NCI-H1105 (cell line): ENCODE measurements at places on chromosomes 16 and 17.

- DNase-seq = no peak
These were observed 19.2 kb downstream of the ARHGAP27 start for GRCh38 chr17:45413498-45413923.

GRCh38 chr17:74478420-74479100 is 12.1 kb downstream of the CD300A start:
- no peak for DNase-seq

DNA sequence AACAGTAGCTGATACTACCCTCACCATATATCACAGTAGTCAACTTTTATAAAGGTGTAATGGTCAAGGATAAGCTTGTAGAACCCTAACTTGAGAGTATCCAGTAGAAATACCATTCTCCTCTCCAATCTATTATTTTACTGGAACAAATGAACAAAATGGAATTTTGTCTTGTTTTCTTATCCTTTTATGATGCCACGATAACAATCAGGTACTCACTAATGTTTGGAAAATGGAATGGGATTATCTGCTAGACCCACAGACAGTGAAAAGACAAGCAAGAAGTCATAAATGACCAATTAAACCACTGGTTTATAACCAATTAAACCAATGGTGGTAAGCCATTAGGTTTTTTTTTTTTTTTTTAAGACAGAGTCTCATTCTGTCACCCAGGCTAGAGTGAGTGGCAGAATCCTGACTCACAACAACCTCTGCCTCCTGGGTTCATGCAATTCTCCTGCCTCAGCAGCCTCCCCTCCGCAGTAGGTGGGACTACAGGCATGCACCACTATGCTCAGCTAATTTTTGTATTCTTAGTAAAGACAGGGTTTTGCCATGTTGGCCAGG is 10.4 kb downstream of the GPATCH8 start:
- no peak for DNase-seq

DNA sequence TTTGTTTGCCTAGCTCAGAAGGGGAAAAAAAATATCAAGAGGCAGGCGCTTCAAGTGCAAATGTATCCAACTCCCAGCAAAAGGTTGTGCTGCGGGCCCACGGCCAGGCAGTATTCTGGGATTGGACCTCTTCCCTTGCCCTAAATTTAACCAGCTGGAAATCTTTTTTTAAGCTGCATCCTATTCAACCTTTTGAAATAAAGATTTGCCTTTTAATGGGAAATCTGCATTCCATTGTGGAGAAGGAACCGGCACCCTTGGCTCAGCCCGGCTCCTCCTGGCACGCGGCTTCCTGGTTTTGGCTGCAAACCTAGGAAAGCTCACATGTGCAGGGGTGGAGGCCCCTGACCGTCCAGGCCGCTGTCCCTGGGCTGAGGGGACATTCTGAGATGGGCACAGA is 38.8 kb upstream of the ENPP7 start:
- no peak for DNase-seq

- DNase-seq = no peak
These were observed 8.4 kb downstream of the MPRIP start for GRCh38 chr17:17050346-17051345.

DNA sequence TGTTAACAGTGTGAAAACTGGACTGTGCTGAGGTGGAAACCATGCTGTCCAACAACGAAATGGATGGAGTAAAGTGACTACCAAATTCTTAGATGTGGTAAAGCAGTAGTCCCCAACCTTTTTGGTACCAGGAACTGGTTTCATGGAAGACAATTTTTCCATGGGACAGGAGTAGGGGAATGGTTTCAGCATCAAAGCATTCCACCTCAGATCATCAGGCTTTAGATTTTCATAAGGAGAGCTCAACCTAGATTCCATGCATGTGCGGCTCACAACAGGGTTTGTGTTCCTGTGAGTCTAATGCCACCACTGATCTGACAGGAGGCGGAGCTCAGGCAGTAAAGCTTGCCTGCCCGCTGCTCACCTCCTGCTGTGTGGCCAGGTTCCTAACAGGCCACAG is 11.5 kb downstream of the SLX4 start:
- no peak for DNase-seq

- DNase-seq = no peak
These were observed 50.2 kb downstream of the HLF start for GRCh38 chr17:55314784-55315491.

GRCh38 chr17:63489291-63489690 is 12.4 kb downstream of the ACE start:
- no peak for DNase-seq

- no peak for DNase-seq
These were observed 182.8 kb downstream of the SEC14L1 start for GRCh38 chr17:77323413-77324171.

DNA sequence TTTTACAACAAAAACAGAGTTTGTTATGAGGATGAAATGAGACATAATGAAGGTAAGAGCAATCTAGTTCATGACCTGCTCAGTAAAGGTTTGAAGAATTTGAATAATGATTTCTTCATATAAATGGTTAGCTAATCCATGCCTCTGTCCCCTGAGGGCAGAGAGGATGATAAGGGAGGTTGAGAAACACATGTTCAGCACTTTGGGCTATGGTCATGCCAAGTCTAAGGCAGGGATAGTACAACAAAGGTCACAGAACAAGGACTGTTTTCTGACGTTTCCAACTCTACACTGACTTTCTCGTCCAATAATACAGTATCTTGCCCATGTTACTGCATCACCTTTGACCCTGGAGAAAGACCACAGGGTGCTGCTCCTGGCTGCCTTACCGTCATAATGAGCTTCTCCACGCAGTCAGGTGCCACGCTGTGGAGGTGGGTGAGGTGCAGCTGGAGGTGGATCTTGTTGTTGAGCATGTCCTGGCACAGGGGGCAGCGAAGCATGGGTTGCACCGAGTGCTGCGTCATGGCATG is 236.7 kb downstream of the ZFHX3 start:
- DNase-seq = no peak

DNA sequence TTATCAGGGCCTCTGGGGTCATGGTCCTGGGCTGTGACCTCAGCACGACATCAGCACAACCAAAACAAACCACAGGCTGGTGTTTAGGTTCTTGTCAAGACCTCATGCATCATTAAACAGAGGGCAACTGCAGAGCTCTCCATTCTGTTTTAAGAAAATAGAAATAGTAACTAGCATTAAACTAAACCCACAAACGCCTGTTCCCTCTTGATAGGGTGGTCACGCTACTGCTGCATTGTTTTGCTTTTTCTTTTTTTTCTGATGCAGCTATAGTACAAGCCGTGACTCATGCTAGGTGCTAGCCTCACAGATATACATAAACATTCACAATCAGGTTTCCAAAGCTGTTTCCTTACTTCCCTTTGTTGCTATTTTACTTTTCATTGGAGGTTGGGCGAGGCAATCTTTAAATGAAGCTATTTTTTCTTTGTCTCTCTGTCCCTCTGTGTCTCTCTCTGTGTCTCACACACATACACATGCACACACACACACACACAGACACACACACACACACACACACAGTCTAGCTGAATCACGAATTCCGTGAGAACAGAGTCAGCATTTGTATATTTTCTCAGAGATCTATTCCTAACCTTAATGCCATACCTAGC is 310.3 kb downstream of the CDH13 start:
- no peak for DNase-seq

GRCh38 chr17:40535924-40536294 is 29.4 kb downstream of the CCR7 start:
- DNase-seq = no peak

GRCh38 chr17:49338883-49339282 is 23.2 kb downstream of the ZNF652 start:
- no peak for DNase-seq

- DNase-seq = no peak
These were observed 24.3 kb downstream of the METTL22 start for GRCh38 chr16:8645831-8646230.

GRCh38 chr17:43860927-43861622 is 14.1 kb downstream of the CD300LG start:
- no peak for DNase-seq

DNA sequence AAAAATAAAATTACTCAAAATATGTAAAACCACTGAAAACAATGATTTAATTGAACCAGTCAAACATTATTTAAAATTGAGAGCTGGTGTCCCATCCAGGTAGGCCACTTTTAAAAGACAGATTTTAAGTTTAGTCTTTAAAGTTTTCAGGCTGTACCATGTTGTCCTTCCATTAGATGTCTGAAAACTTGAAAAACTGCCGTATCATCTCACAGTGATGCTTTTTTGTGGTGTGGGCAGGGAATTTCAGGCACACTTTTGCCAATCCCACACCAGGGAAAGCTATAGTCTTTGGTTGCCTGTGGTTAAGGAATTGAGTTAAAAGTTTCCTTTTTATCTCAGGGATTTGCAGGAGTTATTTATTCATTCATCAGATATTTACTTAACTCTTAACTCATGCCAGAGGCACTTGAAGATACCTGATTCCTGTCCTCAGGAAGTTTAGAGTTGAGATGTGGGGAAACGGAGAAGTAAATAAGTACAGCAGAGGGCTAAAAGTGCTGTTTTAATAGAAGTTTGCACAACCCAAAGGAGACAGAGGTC is 3.2 kb downstream of the SNTB2 start:
- no peak for DNase-seq

DNA sequence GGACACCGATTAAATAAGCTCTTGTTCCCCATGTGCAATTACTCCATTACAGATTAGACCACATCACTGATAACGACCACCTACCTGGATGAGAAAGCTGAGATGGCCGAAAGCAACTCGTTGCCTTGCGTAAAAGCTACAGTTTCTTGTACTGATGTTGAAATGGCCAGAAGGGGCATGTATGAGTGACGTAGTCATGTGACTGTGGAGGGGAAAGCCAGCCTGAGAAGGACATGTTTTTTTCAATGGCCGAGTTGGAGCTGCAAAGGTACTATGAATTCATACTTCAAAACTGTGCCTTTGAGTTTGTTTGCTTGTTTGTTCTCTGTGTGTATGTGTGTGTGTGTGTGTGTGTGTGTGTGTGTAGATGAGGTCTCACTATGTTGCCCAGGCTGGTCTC is 17.0 kb upstream of the HYDIN start:
- DNase-seq = no peak

DNA sequence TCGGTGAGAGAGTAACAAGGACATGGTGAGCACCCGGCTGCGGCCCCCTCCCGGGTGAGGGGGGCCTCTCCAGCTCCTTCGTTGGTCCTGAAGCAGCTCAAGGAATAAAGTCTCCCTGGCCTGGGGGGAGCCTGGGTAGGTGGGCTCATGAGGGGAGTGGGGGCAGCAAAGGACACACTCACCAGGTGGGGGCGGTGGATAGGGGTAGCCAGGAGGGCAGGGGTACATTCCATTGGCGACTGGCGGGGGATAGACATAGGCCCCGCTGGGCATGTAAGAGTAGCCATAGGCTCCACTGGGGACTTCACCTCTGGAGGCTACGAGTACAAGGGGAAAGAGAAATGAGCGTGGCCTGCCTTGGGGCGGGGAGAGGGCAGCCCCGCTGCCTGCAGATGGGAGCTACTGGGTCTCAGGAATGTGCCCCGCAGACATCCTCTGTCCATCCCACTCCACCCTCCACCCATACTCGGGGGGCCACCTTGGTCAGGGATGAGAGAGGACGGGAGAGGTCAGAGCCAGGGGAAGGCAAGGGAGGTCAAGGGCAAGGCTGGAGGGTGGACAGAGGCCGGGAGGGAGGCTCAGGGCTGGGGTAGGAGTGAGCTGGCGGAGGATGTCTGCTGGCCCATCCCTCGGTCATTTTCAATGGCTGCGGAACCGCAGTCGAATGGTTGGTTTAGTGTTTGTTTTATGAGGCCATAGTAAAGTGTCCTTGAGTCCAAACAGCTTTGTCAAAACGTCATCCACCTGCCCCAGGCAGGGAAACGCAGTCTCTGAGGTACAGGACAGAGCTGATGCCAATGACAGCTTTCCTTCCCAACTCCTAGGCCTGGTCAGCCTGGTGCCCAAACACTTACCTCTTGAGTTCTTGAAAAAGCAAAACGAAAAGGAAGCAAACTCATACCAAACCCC is 3.7 kb upstream of the UNC13D start:
- DNase-seq = no peak

DNA sequence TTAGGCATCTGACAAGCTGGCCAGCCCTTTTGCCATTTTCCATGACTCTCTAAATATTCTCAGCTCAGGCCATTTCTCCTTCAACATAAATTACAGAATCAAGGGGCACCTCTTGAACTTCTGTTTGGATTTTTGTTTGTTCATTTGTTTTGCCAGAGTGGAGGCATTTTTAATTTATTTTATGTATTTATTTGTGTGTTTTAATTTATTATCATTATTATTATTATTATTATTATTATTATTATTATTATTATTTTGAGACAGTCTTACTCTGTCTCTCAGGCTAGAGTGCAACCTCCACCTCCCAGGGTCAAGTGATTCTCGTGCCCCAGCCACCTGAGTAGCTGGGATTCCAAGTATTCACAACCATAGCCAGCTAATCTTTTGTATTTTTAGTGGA is 1578.0 kb downstream of the CDH8 start:
- DNase-seq = no peak

DNA sequence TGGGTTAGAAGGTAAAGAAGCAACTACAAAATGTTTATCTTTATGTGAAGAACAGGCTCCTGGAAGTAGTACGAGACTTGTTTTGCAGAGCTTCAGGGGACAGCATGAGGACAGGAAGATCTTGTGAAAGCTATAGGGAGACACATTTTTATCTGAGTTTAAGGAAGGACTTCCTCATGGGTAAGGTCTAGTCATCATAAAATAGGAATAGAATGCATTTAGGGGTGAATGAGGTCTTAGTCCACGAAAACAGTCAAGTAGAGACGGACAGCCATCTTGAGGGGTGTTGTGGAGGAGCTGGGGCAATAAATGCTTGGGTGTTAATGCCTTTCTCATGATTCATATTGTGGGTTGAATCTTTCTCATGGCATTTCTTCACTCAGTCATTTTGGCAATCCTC is 24.3 kb downstream of the KCNJ16 start:
- DNase-seq = no peak

GRCh38 chr16:16150117-16150877 is 73.0 kb downstream of the ABCC6 start:
- DNase-seq = no peak

DNA sequence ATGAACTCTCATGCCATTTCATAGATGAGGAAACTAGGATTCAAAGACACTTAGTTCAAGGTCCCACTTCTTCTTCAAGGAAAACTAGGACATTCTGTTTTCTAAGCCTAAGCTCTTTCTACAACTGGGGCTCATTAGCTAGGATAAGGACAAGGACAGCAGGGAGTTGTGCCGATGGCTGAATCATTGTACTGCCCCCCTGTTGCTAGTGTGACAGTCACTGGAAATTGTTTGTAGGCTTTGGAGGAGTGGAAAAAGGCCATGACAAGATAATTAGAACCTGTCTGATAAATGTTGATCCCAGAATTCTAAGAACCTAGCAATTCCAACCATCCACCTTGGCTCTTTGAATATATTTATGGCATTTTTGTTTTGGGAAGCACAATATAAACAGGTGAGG is 445.7 kb downstream of the CDH8 start:
- DNase-seq = no peak

GRCh38 chr16:28543072-28543471 is 4.3 kb upstream of the NUPR1 start:
- DNase-seq = no peak

DNA sequence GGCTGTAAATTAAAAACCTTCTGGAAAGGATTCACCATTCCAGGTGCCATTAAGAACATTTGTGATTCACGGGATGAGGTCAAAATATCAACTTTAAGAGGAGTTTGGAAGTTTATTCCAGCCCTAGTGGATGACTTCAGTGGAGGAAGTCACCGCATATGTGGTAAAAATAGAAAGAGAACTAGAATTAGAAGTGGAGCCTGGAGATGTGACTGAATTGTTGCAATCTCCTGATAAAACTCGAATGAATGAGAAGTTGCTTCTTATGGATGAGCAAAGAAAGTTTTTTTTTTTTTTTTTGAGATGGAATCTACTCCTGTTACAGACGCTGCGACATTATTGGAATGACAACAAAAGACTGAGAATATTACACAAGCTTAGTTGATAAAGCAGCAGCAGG is 26.7 kb downstream of the CCL4 start:
- DNase-seq = no peak
